ENCODE measurements at places on chromosomes 5 and 9.
A peak's percentile ranks its signal among the peaks of the same experiment; 100 is the strongest.

DNA sequence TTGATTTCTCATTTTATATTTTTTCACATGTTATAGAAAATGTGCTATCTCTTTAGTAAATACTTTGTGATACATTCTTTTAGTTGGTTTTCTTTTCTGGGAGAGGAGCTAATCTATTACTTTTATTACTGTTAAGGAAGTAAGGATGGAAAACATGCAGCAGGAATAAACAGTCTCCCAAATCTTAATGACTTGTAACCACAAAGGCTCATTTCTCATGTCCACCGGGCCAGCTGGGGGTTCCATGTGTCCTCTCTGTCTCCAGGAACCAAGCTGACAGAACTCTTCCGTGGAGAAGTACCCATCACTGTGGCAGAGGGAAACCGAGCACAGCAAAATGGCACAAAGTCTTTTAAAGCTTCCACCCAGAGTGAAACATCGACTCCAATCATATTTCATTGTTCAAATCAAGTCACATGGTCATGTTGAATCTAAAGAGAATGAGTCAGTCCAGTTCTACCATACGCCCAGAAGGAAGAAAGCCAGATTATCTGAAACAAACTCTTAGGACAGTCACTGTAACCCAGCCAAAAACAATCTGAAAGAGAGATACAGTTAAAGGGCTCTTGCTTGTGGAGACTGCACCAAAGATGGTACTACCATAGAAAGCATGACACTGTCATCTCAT lies 97.1 kb upstream of the CDH6 start:
- DNase-seq = peak; percentile 72

DNA sequence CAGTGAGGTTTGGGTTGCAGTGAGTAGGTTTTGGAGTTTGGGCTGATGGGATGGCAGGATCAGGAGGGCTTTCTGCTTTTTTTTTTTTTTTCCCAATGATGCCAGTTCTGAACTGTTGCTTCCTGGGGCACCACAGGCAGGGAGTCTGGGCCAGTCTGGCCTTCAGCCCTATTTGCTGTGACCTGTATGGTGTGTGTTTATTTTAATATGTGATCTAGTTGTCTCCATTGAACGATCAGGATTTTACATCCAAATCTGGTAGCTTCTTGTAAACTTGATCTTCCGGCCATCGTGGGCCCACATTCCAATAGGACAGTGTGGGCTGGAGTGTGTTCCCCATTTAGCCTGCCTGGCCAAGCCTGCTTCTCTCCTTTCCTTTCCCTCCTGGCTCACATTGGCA lies 25.8 kb upstream of the DAB2IP start:
- no peak for DNase-seq

- no peak for DNase-seq
Observed at GRCh38 chr9:5839572-5839902, 6.6 kb upstream of the ERMP1 start.

DNA sequence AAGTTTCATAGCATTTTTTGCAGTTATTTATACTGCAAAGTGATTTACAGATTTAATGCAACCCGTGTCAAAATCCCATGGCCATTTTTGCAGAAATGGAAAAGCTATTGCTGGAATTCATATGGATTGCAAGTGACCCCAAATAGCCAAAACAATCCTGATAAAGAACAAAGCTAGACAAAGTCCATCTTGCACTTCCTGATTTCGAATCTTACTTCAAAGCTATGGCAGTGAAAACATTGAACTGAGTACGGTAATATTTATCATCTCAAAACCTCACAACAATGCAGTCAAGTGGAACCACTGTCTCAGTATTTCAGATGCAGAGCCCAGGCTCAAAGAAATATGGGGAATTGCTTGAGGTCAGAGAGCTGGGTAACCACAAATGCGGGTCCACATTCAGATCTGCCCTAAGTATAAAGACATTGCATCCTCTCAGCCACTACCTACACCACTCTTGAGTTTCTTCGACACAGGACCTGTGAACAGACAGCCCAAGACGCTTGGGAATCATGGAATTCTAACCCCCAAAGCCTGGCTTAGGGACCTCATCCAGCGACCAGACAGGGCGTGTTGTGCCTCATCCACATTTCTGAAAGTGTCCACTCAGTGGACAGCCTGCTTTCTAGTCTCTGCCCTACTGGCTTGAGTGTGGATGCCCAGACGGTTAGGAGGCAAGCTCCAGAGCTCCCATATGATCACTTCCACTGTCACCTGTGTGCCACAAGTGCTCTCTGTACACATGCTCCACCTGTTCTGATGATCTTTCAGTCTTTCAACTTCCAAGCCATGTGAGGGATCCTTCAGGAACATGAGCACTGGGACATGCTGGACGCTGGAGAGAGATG lies 39.3 kb upstream of the KCNIP1 start:
- no peak for DNase-seq

- DNase-seq = no peak
Observed at GRCh38 chr9:127398715-127399400, 1.9 kb downstream of the SLC2A8 start.

DNA sequence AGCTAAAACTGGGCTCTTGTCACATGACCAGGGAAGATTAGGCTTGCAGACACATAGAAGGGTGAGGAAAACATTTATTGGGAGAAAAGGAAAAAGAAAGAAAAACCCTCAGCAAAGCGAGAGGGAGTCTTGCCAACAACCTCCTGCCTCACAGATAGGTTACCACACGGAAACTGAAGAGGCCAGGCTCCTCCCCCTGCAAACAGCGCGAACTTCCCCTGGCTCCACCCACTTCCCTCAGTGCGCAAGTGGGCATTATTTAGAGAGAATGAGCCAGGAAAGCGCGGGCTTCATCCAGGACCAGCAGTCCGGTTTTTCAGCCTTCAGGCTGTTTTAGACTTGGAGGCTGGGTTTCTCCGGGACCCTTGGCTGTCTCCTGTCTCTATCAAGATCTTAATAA lies 70.3 kb downstream of the STK32A start:
- DNase-seq = no peak

DNA sequence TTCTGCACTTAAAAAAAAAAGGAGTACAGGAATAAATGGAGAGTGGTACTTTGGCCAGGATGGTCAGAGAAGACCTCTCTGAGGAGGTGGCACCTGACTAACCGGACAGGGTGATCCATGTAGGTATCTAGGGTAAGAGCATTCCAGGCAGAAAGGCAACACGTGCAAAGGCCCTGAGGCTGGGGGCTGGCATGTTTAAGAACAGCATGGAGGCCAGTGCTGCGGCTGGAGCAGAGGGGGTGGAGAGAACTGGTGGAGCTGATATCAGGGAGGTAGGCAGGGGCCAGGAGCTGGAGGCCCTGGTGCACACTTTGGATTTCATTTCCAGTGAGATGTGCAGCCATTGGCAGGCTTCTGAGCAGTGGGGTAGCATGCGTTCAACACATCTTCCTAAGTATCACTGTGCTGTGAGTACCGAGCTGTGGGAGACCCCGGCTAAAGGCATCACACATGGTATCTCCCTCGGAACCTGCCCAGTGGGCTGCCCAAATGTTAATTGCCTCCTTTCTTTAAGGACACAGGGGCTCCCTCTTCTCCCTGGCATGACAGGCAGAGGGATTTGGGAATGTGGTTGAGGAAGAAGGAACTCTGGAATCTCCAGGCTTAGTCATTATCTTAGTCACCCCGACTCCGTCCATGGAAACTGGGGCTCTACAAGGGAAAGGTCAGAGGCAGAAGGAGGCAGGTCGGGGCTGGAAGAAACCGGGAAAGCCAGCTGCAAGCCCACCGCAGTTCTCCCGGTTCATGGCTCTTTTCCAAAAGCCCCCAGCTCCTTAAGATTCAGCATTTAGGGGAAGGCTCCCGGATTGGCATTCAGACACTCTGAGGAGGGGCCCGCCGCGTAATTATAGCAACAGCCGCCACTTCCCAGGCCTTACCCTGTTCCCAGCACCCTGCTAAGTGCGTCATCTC lies 18.6 kb downstream of the SLC6A7 start:
- peak; percentile 68 for DNase-seq

- no peak for DNase-seq
Observed at GRCh38 chr5:143192191-143192900, 211.1 kb downstream of the NR3C1 start.

GRCh38 chr5:179837076-179838011 lies 16.6 kb downstream of the SQSTM1 start:
- DNase-seq = no peak

DNA sequence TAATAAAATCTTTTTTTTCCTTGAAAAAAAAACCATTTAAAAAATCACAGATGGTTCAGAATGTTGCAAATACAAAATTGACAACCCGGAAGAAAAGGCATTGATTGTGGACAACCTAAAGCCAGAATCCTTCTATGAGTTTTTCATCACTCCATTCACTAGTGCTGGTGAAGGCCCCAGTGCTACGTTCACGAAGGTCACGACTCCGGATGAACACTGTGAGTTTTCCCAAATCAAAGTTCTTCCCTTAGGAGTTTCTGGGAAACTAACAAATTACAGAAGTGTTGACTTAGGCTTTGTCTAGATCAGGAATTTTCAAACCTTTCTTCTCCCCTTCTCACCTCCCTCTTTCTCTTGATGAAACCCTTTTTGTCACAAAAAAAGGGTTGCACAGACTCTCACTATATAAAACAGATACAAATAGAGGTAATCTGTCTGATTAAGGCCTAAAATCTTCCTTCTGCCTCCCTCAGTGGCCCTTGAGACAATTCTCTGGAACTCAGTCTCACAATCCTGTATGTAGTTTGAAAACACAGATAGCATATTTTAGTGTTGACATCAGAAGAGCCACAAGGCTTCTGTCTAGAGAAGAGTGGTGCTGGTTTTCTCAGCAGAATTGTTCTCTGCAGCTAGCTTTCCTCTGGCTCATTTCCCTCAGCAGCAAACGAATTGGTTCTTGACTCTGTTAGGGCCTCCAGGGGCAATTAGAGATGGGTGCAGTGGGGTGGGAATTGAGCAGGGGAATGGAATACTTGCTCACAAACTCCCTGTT lies 79.5 kb downstream of the OSMR start:
- DNase-seq = peak; percentile 24

DNA sequence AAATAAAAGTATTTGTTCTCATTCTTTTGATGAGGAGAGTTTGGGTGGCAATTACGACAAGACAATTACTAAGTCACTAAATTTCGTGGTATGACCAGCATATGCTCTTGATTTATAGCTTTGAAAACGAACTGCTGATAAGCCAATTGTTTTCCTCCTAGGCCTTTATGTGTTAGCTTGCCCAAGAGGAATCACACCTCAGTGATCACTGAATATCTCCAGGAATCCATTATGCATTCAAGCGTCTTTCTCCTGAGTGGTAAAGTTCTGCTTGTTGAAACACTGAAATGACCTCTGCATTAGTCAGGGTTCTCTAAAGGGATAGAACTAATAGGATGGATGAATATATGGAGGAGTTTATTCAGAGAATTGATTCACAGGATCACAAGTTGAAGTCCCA lies 677.7 kb upstream of the MEF2C start:
- DNase-seq = no peak

GRCh38 chr9:87996234-87996860 lies 22.0 kb upstream of the CDK20 start:
- no peak for DNase-seq

- DNase-seq = peak; percentile 40
Observed at GRCh38 chr5:95962785-95963184, 1.1 kb upstream of the ELL2 start.

DNA sequence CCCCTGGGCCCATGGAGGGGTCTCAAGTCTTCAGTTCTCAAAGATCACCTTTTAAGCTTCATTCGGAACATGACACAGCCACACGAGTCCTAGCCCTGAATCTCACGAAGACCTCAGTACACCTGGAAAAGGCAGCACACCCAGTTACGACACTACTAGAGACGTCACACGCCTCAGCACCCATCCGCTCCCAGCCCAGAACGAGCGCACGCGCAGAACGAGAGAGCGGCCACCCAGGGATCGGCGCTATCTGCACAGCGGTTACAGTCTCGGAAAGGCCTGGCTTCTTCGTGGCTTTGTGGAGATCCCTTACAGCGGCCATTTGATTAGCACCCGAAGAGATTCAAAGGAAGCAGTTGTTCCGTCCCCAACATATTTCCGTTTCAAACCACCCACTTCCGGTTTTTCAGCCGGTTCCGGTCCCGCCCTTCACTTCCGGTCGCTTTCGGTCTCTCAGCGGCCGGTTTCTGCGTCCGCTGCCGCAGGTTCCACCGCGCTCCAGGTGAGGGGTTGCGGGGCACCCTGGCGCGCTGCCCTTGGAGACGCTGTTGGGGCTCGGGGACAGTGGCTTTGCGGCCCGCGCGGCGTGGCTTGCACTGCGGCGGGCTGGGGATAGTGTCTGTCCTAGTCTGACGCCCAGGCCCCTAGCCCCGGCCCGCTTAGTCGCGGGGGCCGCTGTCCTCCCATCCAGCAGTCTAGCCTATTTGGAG lies at the start of gene UBLCP1:
Gene UBLCP1, plus strand, starts transcription at position 432 of the 710 bp plus-strand sequence. CDS start 5,626 bp downstream, outside the sequence.
- DNase-seq = peak; percentile 60

DNA sequence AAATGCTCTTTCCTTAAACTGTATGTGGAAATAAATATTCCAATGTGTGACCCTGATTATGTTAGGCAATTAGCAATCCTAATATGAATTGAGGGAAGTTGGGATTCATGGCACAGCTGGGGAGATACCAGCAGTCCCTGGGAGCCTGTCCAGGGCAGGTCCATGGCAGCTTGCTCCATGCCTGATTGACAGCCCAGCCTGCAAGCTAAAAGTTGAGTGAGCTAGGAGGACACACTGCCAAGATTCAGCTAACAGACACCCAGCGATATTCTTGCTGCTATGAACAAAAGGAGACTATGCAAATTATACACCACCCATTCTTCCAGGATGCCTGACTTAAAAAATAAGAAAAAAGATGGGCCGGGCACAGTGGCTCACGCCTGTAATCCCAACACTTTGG lies 6.2 kb downstream of the TGFBI start:
- no peak for DNase-seq

- peak; percentile 34 for DNase-seq
Observed at GRCh38 chr9:69421908-69422801, 97.1 kb downstream of the ENTREP1 start.

DNA sequence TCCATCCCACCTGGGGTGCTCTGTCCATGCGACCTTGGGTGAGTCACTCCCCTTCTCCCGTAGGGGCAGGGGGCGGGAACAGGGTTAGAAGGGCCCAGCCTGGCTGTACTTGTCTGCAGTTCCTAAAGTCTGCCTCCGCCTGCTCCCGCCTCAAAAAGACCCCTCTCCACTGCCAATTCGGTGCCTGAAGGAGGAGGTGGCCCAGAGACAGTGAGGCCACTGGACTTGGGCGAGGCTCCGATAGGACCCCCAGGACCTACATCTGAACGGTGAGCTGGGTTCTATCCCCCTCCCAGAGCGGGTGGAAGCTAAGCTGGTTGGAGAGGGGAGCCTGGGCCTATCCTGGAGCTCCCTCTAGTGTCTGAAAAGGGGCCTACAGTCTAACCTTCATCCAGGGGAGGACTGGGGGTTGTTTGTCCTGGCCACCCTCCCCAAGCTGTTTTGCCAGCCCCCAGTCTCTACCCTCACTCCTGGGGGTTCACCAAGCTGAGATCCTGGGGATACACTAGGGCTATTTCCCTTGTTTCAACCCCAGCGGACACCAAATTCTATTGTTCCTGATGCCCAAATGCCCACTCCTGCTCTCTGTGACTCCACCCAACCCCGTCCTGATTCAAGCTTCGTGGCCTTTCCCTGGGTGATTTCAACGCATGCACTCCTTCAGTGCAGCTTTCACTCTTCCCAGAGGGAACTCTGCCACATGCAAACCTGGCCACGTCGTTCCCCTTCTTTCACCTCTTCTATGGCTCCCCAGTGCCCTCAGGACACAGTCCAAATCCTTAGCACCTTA lies 6.1 kb upstream of the CRB2 start:
- no peak for DNase-seq

Data from NCI-H226 (cell line).